Activated CD8-positive, alpha-beta memory T cell treated with anti-CD3 and anti-CD28 coated beads for 4 hours (primary cell): ENCODE measurements at places on chromosomes 1 and 21.

GRCh38 chr1:40664791-40665190 is 691 bp downstream of the RIMS3 start:
- DNase-seq = no peak

GRCh38 chr1:115165776-115166175 is 76.5 kb upstream of the TSPAN2 start:
- no peak for DNase-seq

GRCh38 chr1:34879230-34879629 is 19.7 kb upstream of the SMIM12 start:
- no peak for DNase-seq

- DNase-seq = no peak
Measured at GRCh38 chr21:36743446-36743845, 44.5 kb downstream of the SIM2 start.

DNA sequence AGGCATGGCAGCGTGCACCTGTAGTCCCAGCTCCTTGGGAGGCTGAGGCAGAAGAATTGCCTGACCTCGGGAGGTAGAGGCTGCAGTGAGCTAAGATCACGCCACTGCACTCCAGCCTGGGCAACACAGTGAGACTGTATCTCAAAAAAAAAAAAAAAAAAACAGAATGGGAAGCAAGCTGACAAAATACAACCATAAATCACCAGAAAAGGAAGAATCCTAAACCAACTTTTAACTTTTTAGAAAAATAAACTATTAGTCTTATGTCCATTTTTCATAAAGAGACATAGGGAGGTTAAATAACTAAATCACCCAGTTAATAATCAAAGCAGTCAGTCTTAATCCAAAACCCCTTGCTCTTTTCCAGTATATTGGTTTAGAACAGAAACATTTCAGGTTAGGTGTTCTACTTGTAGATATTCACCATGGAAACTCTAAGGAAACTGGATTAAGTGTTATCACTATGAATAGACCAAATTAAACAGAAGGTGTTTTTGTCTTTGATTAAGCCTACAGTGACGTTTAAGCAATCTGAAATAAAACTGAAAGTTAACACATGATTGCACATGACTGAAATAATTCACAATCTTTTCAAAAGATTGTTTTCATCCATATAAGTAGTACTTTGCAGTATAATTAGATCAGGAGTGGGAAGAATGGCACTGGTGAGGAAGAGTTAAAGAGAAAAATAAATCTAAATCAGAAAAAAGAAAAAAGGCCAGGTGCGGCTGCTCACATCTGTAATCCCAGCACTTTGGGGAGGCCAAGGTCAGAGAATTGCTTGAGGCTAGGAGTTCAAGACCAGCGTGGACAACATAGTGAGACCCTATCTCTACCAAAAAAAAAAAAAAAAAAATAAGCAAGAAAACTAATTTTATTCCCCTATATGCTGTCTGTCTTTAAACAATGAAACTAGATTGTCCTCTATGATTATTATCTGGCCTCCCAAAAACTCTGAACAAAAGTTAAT is 9.6 kb downstream of the CDC42BPA start:
- DNase-seq = no peak

GRCh38 chr1:67937651-67938050 is 104.4 kb upstream of the GNG12 start:
- no peak for DNase-seq

DNA sequence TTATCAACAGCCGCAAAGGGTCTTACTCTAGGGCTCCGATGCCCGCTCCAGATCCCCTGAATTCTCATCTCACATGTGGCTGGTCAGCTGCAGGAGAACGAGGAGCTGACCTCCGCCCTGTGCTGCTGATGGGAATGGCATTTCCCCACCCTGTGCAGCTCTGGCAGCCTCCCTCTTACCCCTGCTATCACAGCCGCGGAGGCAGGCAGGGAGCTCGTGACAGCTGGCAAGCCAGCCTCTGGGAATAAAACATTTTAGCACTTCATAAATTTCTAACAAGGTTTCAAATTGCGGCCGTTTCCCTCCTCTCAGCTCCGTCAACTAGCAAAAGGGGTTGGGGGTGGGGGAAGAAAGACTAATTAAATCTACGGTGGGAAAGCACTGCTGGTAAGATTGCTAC is 81.1 kb downstream of the DSCAM start:
- DNase-seq = no peak

DNA sequence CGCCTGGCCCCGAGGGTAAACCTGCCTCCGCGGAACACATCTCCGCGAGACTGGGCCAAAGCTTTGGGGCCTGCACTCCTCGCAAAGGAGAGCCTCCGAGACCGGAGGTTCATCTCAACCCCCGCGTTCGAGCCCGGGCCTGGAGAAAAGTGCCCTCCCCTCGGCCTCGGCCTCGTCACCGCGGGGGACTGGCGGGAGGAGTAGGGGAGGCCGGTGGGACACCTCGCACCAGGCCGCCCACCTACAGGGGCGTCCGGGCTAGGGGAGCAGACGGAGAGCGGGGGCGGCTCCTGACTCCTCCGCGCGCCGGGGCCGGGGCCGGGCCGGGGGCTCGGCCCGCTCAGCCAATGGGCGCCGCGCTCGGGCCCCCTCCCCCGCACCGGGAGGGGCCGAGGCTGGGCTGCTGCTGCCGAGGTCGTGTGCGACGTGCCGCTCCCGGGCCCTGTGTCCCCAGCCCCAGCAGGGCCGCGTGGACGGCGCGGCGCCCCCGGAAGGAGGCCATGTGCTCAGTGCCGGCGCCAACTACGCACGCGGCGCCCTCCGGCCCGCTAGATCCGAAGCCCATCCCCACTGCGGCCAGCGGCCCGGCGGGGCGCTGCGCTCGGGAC is 684 bp downstream of the SLC2A1 start:
- peak; percentile 36 for DNase-seq
